Stimulated activated CD8-positive, alpha-beta memory T cell treated with anti-CD3 and anti-CD28 coated beads, Interleukin-7, amount 100 ng/mL, for 1 hour (primary cell): ENCODE measurements at places on chromosomes 11 and 22.

- no peak for DNase-seq
Measured at GRCh38 chr11:36296884-36297543, 926 bp downstream of the PRR5L start.

DNA sequence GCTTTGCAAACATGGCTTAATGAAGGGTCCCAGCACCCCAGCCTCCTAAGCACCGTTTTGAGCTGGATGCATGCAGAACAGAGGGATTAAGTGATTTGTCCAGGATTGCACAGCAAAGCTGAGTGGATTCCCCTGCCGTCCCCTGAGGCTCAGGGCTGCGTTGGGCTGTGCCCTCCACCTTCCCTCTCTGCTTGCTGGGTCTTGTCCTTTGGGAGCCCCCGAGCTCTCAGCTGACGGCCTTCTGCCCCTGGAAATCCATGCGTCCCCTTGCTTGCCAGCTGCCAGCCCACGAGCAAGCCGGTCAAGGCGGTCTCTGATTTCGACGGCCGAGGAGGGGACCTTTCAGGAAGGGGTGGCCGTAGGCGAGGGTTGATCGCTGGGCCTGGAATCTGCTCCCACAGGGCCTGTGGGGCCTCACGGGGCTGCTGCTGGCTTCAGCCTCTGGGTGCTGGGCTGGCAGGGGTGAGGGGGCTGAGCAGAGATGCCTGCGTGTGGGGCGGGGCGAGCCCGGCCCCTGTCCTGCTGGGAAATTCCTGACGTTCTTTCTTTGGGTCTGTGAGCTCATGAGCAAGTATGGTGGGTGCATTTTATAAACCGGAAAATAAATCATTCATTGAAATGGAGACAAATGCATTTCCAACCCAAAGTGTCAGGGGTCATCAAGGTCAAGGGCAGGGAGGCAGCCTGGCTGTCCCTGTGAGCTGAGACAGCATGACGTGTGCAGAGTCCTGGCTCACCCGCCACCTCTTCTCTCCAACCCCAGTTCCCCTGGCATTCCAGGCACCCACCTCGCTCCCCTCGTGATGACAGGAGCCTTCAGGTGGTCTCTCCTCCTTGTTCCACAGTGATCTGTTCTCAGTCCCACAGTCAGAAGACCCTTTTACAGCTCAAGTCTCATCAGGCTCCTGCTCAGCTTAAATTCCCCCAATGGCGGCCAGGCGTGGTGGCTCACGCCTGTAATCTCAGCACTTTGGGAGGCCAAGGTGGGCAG is 28.1 kb downstream of the FGF4 start:
- no peak for DNase-seq

DNA sequence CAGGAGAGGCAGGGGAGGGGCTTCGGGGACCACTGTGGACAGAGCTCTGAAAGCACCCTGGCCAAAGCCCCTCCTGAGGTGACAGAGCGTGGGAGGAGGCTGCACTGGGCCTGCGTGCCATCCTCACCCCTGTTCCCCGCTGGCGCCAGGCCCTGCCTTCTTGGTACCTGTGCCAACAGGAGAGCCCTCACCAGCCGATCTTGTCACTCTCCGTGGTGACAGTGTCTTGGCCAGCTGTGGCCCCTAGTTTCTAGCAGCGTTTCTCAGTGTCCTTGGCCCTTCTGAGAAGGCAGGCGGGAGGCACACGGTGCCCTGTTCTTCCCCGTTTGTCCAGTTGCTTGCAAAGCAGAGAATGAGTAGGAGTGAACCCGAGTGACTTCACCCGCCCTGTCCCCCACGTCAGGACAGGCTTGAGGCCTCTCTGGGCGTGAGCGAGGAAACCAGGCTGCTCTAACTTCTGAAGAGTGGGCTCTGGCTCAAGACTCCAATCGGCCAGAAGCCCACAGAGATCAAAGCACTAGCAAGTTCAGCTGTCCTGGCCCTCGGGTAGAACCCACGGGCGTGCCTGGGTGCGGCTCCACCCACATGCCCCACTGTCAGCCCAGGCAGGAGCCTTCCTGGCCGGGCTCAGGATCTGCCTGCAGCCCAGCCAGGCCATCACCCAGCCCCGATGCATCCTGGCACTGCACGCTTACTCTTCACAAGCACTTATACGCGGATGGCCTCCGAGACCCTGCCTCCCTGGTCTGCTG is 60.2 kb upstream of the EMID1 start:
- DNase-seq = no peak

GRCh38 chr11:27699926-27700350 is 317 bp downstream of the BDNF start:
- no peak for DNase-seq

- DNase-seq = no peak
Measured at GRCh38 chr11:26109658-26110368, 222.1 kb upstream of the ANO3 start.

GRCh38 chr11:83311701-83312100 is 25.5 kb upstream of the CCDC90B start:
- DNase-seq = no peak

GRCh38 chr22:47842119-47842518 is 1079.7 kb downstream of the TBC1D22A start:
- DNase-seq = no peak

- no peak for DNase-seq
Measured at GRCh38 chr11:61954851-61955421, 4.8 kb downstream of the BEST1 start.

- no peak for DNase-seq
Measured at GRCh38 chr11:84224042-84224441, 937.9 kb upstream of the CCDC90B start.

DNA sequence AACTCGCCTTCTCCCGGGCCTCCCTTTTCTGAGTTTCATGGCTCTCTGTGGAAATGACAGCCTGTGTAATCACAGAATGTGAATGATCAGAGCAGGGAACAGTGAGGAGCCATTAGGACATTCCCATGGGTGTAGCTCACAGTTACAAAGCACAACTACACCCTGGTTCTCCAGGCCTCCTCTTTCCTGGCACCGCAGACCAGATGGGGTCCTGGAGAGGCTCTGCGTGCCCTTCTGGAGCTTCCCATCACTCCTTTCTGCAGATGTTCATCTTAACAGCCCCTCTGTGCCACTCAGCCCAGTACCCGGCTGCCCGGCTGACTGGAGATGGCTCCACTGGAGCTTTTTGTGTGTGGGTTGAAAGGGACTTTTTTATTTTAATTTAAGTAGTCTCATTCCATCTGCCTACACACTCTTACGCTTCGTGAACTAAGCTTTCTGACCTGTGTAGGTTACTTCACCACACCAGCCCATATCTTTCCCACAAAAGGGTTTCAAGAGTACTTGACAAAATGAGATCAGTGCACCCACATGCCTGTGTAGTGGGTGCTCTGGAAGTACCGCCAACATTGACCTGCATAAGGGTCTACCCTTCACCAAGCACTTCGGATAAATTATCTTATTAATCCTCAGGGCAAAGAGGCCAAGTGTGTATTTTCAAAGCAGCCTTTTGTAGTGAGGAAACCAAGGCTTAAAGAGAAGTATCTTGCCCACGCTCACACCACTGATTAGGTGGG is 29.8 kb downstream of the SREBF2 start:
- no peak for DNase-seq

DNA sequence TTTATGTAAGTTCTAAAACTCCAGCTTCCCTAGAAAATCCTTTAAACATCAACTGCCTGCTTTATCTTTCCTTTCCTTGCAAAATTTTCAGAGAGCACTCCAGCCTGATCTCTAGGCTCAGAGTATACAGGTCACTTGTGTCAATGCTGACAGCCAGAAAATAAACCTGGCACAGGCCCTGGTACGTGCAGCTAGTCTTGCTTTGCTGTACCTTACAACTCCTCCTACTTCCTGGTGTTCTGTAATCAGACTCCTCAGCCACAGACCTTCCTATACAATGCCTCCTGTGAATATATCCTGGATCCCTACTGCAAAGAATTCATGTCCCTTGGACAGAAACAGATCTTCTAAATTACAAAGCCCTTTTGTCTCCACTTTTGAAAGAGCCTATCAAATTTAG is 24.2 kb upstream of the TMEM123 start:
- DNase-seq = no peak

DNA sequence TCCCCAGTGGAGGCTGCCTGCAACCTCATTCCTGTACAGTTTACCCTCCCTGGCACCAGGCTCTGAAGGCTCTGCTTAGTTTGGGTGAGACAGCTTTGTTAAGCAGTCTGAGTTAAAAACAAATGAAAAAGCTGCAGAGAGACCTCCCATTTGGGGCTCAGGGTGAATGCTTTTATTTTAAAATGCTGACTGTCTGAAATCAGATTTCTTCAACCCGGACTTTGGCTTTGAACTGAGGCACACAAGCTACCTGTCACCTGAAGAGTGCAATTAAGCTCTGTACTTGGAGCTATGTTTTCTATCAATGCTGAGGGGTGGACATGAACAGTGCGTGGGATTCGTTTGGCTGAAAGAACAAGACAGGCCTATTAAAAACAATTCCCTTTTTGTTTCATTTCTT is 217.5 kb upstream of the SORL1-AS1 start:
- DNase-seq = no peak
